CD4-positive, alpha-beta T cell treated with Interleukin-21 for 1 hour (primary cell): ENCODE measurements at places on chromosomes 13 and 19.
A peak's percentile ranks its signal among the peaks of the same experiment; 100 is the strongest.

- no peak for DNase-seq
Measured at GRCh38 chr19:46144756-46145155, 3.3 kb upstream of the IGFL2 start.

GRCh38 chr19:28466107-28467045, 746.6 kb downstream of the UQCRFS1 start:
- peak; percentile 42 for DNase-seq

- no peak for DNase-seq
Measured at GRCh38 chr13:75806117-75806516, 170.0 kb downstream of the LMO7 start.

DNA sequence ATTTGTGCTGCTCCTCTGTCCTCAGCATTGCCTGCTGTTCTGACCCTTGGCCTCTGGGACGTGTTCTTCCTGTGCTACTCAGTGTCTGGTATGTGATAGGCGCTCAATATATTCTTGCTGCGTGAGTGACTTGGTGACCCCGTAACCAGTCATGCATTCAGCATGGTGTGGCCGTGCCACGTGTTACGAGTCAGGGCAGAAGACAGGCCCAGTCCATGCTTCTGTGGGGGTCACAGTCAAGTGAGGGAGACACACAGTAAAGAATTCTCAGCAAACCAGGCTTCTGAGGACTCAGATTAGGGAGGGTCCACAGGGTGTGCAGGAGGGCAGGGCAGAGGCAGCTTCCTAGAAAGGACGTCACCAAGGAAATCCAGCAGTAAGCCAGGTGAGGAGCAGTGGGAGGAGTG, 7.9 kb downstream of the PPP1R37 start:
- no peak for DNase-seq

GRCh38 chr19:39428283-39429112, 7.3 kb downstream of the RPS16 start:
- peak; percentile 20 for DNase-seq

GRCh38 chr19:54905803-54906511, at the start of gene NCR1:
Gene NCR1, plus strand, starts transcription at chr19:54906148. Its CDS starts 40 bp downstream, at chr19:54906188.
- DNase-seq = peak; percentile 33

GRCh38 chr19:37127999-37128820, 44.3 kb downstream of the ZNF585A start:
- no peak for DNase-seq

DNA sequence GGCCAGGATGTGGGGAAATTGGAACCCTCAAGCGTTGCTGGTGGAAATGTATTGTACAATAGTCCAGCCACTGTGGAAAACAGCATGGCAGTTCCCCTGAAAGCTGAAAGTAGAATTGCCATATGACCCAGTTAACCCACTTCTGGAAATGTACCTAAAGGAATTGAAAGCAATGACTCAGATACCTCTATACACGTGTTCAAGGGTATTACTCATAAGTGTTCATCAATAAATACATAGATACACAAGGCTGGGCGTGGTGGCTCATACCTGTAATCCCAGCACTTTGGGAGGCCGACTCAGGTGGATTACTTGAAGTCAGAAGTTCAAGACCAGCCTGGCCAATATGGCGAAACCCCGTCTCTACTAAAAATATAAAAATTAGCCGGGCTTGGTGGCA, 71.9 kb upstream of the IRS2 start:
- DNase-seq = no peak

DNA sequence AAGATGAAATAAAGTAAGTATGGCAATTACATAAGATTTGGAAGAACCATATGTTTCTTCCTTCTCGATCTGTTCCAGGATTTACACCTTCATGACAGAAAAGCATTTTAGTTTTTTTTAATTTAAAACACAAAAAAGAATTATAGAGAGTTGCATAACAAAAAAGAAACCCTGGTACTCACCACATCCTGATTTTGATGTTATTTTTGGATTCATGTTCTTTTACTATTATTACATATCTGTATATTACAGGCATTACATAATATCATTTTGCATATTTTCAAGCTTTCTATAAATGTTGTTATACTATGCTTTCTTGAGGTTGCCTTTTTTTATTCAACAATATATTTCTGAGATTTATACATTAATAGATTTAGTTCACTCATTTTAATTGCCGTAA, 6.7 kb upstream of the KATNAL1 start:
- DNase-seq = no peak
